NCI-H510A treated with DMSO at 0.1 percent for 48 hours (cell line): ENCODE measurements at places on chromosomes 16 and 17.

GRCh38 chr16:81796583-81797346, 17.7 kb downstream of the PLCG2 start:
- no peak for DNase-seq

DNA sequence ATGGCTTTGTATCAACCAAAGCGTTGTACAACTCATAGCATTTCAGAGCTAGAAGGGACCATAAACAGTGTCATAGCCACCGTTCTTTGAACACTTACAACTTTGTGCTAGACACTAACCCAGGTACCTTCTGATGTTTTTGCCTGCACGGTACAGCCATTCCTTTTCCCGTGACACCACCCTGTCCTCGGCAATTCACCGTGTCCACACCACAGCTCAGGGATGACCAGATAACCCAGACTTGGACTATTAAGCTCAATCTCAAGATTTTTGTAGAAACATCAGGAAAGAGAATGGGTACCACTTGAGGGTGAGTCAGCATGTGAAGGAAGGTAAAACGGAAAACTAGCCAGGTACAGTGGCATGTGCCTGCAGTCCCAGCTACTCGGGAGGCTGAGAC, 9.8 kb upstream of the CBFB start:
- no peak for DNase-seq

DNA sequence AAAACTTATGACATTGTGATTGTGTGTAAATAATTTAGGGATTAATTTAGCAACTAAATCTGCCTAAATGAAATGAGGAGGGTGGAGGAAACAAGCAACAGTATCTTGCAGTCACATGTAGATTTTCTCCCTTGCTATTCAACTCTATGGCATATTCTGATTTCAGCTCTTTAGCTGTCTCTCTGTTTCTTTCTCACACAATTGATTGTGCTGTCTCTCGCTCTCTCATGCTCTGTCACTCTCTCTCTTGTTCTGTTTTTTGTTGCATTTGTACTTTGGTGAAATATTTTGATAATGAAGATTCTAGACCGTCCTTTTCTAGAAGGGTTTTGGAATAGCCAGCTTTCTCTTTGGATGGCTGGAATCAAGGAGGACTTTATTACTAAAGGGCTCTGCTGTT, 70.6 kb downstream of the BCAS3 start:
- DNase-seq = no peak

GRCh38 chr17:81323411-81323868, 28.3 kb upstream of the SLC38A10 start:
- no peak for DNase-seq

- DNase-seq = peak; percentile 60
These were observed 25.0 kb downstream of the TEX14 start for GRCh38 chr17:58666858-58667267.

GRCh38 chr16:89505204-89506112, 2.7 kb upstream of the SPG7 start:
- DNase-seq = peak; percentile 30
